ENCODE measurements at places on chromosomes 4 and X. TPM values are rescaled to one million over a fixed set of nuclear protein-coding genes. Genes with fewer than 3 reads are reported as not detected.

- no peak overlapping the region for H3K27ac ChIP-seq
- H3K27me3 ChIP-seq: no peaks in the 10 kb centered on the region
- no peak for DNase-seq
- H3K4me3 ChIP-seq: peak overlapping the region; percentile 63
Observed at GRCh38 chr4:112147697-112148096, 2.4 kb downstream of the FAM241A start.

GPRIN3 gene
- not detected for polyA plus RNA-seq

ARHGEF38 gene
- 0.01 TPM for polyA plus RNA-seq

GRCh38 chr4:184097241-184097605 is 120.5 kb downstream of the ENPP6 start:
- no peak overlapping the region for H3K27ac ChIP-seq
- no peaks in the 10 kb centered on the region for H3K27me3 ChIP-seq
- no peaks in the 10 kb centered on the region for H3K36me3 ChIP-seq
- peak overlapping the region; percentile 36 for H3K4me3 ChIP-seq

XK gene
- polyA plus RNA-seq: 0.17 TPM

DNA sequence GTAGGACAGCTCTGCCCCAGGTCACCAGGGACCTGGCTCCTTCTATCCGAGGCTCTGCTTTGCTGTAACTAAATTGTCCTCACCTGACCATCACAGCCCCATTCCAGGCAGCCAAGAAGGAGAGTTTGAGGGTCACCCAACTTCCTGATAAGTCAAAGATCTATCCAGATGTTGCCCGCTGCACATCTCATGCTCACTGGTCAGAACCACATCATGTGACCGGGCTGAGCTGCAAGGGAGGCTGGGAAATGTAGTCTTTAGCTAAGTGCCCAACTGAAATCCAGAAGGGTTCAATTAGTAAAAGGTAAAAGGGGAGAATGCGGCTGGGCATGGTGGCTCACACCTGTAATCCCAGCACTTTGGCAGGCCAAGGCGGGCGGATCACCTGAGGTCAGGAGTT is 18.4 kb downstream of the HMX1 start:
- H3K36me3 ChIP-seq: no peaks in the 10 kb centered on the region
- H3K4me3 ChIP-seq: no peak overlapping the region
- peaks cover 50% of the 10 kb centered on the region for H3K27me3 ChIP-seq
- no peak for DNase-seq

DNA sequence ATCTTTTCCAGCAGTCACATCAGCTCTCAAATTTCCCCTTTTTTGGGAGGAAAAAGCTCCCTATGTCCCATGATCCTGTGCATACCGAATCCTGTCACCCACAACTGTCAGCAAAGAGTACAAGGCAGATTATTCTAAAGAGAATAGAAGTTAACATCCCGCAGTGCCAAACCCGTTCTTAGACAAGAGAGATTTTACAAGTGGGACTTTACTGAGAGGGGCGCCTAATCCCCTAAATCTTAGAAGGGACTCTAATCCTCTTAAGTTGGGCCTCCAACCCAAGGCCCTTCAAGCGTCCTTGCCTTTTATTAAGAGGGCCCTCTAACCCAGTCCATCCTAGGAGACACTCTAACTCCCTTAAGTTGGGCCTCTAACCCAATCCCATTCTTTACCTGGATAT is 193.9 kb downstream of the CPXCR1 start:
- DNase-seq: no peak
- no peaks in the 10 kb centered on the region for H3K4me1 ChIP-seq
- no peak overlapping the region for H3K27ac ChIP-seq
- H3K36me3 ChIP-seq: no peaks in the 10 kb centered on the region

GRCh38 chr4:96681218-96681617 is 841.3 kb downstream of the PDHA2 start:
- no peak overlapping the region for H3K27ac ChIP-seq
- H3K27me3 ChIP-seq: no peaks in the 10 kb centered on the region
- H3K4me3 ChIP-seq: no peak overlapping the region
- no peaks in the 10 kb centered on the region for H3K4me1 ChIP-seq
